ENCODE measurements at places on chromosomes 5 and 9. TPM values are rescaled to one million over a fixed set of nuclear protein-coding genes. Genes with fewer than 3 reads are reported as not detected.

DNA sequence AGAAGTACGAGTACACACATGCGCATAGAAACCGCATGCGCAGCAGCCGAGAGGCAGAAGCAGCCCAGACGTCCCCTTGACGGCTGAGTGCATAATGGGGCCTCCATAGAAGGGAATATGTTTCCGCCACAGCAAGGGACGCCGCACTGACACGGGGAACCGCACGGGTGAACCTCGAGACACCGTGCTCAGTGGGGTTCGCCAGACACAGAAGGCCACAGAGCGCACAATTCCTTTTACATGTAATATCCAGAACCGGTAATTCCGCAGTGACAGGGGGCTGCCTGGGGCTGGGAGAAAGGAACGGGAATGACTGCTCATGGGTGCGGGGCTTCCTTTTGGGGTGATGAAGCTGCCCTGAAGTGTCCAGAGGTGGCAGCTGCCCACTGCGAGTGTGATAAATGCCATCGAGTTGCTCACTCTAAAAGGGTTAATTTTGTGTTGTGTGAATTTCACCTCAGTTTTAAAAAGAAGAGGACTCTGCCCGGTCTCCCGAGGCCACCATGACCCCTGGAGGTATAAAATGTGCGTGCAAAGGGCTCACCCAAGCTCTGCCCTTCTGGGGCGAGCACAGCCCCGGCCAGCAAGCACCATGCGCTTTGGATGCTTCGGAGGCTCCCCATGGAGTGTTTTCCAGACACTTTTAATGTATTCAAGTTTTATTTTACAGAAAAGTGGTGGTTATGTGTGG is 29.7 kb downstream of the MRPL36 start:
- DNase-seq: no peak

DNA sequence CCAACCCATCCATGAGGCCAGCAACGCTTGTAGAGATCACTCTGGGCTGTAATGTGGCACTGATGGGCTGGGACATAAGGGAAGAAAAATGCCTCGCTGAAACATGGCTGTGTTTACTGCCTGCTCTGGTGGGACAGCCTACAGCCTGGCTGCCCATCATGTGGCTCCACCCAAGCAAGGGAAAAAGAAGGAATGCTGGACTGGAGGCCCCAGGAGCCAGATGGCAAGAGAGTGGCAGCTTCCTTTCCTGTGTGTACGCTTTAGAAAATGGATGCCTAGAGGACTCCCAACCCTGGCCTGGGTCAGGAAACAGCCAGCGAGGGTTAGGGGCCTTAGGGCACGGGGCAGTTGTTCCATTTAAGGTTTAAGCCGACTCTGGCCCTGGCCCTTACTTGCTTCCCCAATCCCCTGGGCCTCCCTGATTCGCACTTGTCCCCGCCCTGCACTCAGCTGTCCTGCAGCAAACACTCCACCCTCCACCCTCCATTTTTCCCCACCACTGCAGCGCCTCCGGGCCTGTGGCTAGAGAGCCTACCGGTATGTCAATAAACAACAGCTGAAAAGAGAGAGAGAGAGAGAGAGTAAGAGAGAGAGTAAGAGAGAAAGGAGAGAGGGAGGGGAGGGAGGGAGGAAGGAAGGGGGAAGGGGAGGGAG is 819.4 kb downstream of the SEMA5A start:
- DNase-seq: no peak

DNA sequence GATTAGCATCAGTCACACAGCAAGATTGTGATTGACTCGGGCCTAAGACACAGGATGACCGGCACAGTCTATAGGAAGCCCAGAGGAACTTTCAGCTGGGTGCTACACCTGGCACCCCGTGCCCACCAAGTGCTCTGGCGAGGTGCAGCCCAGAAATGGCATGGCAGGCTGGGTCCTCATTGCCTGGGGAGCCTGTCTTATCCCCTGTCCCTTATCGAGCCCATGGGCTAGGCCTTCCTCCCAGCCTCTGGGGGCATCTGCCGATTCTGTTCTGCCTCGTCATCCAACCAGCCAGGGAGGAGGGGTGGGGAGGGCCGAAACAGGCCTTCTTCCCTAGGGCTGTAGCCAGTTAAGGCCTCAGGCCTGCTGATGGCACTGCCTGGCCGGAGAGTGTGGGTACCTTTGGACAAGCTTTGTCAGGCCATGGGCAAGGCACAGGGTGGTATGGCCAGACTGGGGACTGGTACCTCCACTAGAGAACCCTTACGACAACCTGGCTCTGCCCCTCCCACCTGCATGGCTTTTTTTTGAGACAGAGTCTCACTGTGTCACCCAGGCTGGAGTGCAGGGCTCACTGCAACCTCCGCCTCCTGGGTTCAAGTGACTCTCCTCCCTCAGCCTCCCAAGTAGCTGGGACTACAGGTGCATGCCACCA is 1.6 kb downstream of the GRK6 start:
- no peak for DNase-seq

GRCh38 chr5:143924311-143924978 is 112.5 kb downstream of the HMHB1 start:
- no peak for DNase-seq

DNA sequence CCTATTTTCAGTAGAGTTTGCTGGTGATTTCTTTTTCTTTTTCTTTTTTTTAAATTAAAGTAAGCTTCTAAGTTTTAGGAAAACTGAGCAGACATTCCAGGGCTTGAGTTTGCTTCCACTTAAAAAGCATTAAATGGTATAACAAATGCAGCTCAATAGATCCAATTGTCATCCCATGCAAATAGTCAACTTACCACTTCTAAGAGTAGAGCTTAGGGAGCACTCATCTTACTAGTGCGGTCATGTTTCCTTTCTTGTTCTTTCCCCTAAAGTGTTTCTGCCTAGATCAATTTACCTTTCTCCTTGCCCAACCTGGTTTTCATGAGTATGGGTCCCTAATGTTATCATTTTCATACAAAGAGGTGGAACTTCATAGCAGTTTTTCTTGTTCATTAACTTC is 13.0 kb upstream of the CEP120 start:
- no peak for DNase-seq

CDC20B gene
- not detected for total RNA-seq

SLC34A3 gene
- 1.4 TPM for total RNA-seq

TAF11L5 gene
- total RNA-seq: not detected

SLC4A9 gene
- 0.20 TPM for total RNA-seq

GDA gene
- 142 TPM for total RNA-seq
